Amniotic epithelial cell (primary cell): ENCODE measurements at places on chromosomes 4 and X.

DNA sequence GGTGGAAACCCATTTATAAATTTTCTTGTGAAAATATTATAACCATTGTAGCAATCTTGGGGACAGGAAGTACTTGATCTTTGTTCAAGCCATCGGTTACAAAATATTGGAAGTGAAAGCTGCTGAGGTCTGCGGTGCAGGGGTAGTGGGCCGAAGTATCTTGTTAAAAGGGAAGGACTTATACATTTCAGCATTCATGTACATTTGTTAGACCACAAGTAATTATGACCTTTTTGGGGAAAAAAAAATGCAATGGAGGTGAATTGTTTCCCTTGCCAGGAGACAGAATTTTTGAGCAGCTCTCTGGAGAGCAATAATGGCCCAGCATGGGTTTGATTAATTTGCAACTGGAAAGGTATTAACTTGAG, 121.3 kb downstream of the EGF start:
- no peak for DNase-seq

GRCh38 chr4:2830632-2831610, 12.7 kb upstream of the ADD1 start:
- DNase-seq: no peak

DNA sequence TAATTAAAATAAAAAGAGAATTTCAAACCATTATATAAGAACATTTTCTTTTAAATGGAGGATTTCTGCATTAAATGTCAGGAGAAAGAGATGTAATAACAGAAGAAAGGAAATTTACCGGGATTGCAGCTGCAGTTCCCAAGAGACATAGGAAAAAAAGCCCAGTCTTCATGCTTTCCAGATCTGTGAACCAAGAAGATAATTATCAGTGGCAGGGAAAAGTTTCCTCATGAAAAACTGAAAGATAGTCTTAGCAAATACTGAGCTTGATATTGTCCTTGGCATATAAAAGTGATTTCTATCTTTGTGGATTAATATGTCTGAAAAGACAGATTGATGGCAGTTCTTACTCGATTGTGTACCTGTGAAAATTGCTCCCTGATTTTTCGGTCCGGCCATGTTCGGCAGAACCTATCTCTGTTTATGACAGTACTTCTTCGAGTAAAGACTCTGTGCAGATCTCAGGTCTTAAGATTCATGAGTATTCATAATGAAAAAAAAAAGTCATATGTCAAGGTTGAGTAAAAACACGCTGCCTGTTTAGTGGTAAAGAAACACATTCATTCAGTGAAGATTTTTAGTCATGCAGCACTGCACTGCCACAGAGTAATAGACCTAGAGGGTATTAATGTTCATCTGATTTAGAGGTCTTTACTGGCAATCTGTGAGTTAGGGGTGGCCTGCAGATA, 29.6 kb downstream of the SPARCL1 start:
- peak; percentile 63 for DNase-seq

DNA sequence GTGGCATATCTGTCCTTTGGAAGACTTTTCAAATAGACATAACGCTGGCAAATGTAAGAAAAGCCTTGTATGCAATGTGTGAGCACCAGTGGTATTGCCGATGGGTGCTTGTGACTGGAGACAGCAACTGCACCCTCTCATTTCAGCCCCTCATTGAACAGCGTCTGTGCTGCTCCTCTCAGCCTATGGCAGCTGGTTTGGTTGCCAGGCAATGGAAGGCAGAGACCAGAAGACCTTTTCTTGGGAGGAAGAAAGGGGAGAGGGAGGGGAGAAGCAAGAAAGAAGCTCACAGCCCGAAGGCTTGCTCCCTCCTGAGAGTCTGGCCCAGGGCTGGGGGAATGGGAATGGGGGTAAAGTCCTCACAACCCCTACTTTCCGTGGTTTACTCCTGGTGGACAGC, 20.2 kb downstream of the ZCCHC13 start:
- no peak for DNase-seq

DNA sequence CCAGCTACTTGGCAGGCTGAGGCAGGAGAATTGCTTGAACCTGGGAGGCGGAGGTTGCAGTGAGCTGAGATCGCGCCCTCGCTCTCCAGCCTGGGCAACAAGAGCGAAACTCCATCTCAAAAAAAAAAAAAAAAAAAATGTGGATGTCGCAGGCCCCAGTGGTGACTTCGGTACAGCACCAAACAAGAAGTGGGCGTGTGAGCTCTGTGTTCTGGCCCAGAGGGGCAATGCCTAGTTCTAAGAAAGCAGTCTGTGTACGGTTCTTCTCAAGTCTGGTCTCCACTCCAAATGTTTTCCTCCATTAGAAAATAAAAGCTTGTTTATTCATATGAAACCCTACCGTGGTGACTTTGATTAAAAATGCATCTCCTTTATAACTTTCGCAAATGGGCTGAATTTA, 92.0 kb upstream of the DDX3X start:
- DNase-seq: no peak

- DNase-seq: no peak
These were observed 56.7 kb downstream of the TSPAN5 start for GRCh38 chr4:98601708-98602107.

- DNase-seq: no peak
These were observed 106.2 kb upstream of the SMAD1 start for GRCh38 chr4:145375416-145375815.

GRCh38 chrX:25166546-25166945, 150.8 kb upstream of the ARX start:
- no peak for DNase-seq

GRCh38 chr4:118988635-118988972, 100.0 kb downstream of the SYNPO2 start:
- DNase-seq: no peak

GRCh38 chr4:173214661-173215060, 46.0 kb downstream of the GALNT7 start:
- peak; percentile 47 for DNase-seq

- DNase-seq: no peak
These were observed 322.0 kb upstream of the LCORL start for GRCh38 chr4:18343581-18343980.

DNA sequence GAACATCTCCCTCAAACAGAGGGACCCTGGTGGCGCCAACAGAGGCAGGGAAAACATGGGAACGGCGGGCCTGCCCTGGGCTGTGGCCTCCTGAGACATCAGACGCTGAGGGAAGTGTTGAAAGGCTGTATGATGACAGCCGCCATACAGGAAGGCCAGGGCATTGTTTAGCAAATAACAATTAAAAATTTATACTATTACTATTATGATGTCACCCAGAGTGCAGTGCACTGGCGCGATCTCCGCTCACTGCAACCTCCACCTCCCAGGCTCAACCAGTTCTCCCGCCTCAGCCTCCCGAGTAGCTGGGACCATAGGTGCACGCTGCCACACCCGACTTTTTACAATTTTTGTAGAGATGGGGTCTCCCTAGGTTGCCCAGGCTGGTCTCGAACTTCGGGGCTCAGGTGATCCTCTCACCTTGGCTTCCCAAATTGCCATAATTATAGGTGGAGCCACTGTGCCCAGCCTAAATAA, 54.6 kb downstream of the CPZ start:
- no peak for DNase-seq

- peak; percentile 48 for DNase-seq
These were observed 42.7 kb downstream of the GATB start for GRCh38 chr4:151717909-151718628.

- peak; percentile 99 for DNase-seq
These were observed 241.4 kb upstream of the PGRMC2 start for GRCh38 chr4:128528793-128529553.

DNA sequence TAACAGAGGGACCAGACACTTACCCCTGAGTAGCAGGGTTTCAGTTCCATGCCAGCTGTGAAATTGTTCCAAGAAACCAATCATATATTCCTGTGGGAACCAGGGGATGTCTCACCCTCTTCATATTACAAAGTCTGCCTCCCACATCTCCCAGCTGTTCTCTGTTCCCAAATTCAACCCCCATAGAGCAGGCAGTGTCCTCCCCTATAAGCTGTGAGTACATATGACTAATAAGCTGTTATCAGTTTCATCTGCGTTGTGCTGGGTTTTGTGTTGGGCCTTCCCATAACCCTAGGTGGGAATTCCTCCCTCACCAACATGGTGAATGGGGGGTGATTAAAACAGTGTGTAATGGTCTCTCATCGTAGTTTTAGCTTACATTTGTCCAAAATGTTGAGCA, 41.0 kb downstream of the CEP44 start:
- DNase-seq: peak; percentile 83

GRCh38 chr4:179328627-179329026, 1886.4 kb upstream of the AGA start:
- DNase-seq: no peak

- peak; percentile 25 for DNase-seq
These were observed 12.7 kb upstream of the THOC2 start for GRCh38 chrX:123745511-123745910.

DNA sequence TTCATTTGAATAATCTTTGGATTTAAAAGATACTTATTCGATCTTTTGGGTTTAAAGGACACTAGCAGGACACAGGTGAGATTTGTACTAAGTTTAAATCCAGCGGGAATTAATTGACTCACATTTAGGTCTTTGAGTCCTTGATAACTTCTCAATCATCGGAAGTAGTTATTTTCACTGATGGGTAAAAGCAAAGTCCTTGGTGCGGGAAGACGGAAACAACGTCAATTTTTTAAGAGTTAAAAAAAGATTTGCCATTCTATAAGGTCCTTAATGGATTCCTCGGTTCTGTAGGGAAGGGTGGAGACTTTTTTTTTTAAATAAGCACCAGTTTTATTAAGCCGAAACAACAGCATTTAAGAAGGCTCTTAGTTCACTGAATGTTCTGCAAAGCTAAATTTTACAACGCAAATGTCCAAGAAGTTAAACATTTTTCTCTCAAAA, 2.9 kb downstream of the TMSB4X start:
- no peak for DNase-seq

DNA sequence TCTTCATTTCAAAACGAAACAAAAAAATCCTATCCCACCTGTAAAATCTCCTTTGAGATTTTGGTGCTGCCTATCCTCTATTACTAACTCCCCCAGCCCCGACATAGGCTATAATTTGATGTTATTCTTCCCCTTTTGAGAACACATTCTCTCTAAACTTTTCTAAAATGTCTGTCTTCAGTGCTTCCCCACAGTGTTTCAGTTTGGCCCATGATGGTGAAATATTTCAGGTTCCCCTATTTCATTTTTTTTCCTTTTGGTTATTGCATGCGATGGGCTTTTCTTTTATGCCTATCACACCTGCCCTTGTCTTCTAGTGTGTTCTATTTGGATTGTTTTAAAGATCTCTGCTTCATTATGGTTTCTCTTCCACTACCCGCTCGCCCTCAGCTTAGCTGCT, 14.7 kb downstream of the BCORL1 start:
- DNase-seq: no peak

DNA sequence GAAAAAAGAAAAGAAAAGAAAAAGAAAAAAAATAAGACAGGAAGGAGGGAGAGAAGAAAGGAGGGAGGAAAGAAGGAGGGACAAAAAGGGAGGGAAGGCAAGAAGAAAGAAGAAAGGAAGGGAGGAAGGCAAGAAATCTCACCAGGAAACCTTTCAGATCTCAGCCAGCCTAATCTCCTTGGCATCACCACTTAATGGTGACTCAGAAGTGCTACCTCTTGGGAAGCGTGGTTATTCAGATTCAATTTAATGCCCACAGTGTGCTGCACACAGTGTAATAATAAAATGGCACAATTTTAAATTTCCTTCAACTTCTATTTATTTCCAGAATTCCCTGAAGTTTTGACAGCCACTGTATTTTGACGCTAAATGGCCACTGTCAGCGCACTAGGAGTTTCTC, 50.3 kb downstream of the DKK2 start:
- peak; percentile 11 for DNase-seq

DNA sequence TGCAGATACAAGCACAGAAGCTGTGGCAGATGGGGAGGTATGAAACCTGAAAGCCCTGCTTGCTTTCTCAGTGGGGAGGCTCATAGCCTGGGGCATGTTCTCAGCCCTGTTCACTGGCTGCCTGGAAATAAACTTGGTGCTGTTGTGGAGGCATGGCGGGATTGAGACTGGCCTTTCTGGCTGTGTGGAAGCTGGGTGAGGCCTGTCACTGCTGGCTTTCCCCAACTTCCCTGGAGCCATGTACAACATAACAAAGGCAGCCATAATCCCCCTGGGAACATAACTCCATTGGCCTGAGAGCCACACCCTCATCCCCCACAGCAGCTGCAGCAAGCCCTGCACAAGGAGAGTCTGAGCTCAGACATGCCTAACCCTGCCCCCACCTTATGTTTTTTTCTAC, 237.7 kb upstream of the TLL1 start:
- DNase-seq: no peak

DNA sequence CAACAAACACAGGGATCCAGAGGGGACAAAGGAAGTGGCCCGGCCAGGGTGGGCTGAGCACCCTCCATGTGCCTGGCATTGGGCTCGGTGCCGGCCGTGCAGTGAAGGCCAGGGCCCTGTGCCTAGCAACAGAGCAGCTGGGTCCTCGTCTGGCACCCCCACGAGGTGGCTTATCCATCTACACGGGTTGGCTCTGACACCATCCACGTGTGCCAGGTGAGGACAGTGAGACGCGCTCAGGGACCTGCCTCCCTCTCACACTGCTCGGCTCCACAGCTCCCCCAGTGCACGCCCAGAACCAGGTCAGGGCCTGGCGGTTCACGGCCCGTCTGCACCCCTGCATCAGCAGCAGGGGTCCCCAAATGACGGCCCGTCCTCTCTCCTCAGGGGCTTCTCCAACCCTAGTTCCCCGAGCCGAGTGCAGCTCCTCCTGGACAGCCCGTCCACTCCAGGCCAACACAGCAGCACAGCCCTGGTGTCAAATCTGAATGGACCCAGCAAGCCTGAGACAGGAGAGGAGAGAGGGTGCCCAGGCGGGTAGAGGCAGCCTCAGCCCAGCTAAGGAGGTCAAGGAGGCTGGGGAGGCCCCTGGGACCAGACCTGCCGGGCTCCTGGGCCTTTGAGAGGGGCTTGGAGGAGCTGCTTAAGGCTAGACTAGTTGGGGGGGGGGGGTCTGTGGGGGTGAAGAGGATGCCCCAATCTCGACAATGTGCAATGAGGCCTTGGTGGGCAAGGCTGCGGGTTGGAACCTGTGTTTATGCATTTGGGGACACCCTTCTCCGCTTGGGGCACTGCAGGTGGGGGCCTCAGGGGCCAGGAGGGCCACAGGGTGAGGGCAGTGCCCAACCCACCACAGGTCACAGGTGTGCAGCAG, 113.6 kb downstream of the FAM53A start:
- no peak for DNase-seq

DNA sequence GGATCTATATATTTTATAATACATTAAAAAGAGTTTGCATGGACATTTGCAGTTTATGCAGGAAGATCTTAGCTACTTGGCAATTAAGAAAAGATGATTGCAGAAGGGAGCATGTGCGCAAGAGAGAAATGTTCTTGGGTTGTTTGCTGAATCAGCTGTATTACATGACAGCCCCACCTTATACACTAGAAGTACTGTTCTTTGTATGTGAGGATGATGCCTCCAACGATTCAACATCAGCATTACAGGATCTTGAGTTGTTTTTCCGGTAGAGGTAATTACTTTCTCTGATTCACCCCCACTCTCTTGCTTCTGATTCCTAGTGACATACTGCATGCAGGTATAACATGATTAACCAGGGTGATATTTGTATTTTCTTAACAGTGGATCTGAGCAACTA, 140.8 kb downstream of the PCDH7 start:
- peak; percentile 41 for DNase-seq
